Suppressor macrophage treated with lipopolysaccharide for 1 hour (primary cell): ENCODE measurements at places on chromosomes 13 and 19.

GRCh38 chr13:99828123-99828522 is 143.4 kb downstream of the ZIC5 start:
- DNase-seq = no peak

GRCh38 chr13:44815623-44816022 is 173.6 kb downstream of the NUFIP1 start:
- DNase-seq = peak; percentile 71

GRCh38 chr19:16587833-16588823 is 15.9 kb upstream of the SLC35E1 start:
- DNase-seq = peak; percentile 48

GRCh38 chr13:105349082-105349723 is 1186.3 kb downstream of the EFNB2 start:
- DNase-seq = no peak

DNA sequence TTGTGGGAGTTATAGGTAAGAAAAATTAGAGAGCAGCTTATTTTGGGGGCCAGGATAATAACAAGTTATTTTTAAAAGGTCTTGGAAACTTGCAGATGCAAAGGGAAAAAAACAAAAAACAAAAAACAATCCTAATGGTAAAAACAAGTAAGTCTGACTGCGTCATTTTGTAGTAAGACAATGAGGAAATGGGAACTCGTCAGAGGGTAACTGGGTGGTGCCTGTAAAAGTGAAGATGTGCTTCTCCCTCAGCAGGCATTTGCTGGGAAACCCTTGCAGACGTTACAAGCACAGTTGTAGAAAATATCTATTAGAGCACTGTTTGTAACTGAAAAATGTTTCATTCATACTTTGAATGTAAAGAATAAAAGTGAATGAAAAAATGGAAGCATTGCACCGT is 2.2 kb upstream of the TNFSF13B start:
- peak; percentile 74 for DNase-seq
